GM23338 (cell line): ENCODE measurements at places on chromosomes 11 and 22. TPM values are rescaled to one million over a fixed set of nuclear protein-coding genes. Genes with fewer than 3 reads are reported as not detected.

Gene CRYBB2
- 0.26 TPM in 1 of 2 replicates, not detected in the other for polyA plus RNA-seq

Gene KRTAP5-11
- not detected in 2 replicates for polyA plus RNA-seq

Gene LGALS12
- polyA plus RNA-seq, result 0.57 and 1.2 TPM in 2 replicates

Gene DERL3
- polyA plus RNA-seq, result 16.6 and 19.5 TPM in 2 replicates

Gene DGCR6
- polyA plus RNA-seq, result 1.4 and 2.2 TPM in 2 replicates

Gene PIH1D2
- polyA plus RNA-seq, result 0.89 and 1.4 TPM in 2 replicates

Gene ST14
- polyA plus RNA-seq, result 7.9 and 8.3 TPM in 2 replicates

Gene TRIM48
- polyA plus RNA-seq, result not detected in 2 replicates

Gene HBE1
- not detected in 2 replicates for polyA plus RNA-seq

Gene FAM76B
- polyA plus RNA-seq, result 15.6 and 21.1 TPM in 2 replicates

Gene P4HA3
- 0.08 TPM in 1 of 2 replicates, not detected in the other for polyA plus RNA-seq

Gene CCDC85B
- 54.5 and 60.4 TPM in 2 replicates for polyA plus RNA-seq

Gene TPBGL
- polyA plus RNA-seq, result 0.08 and 0.40 TPM in 2 replicates

Gene TMPRSS13
- polyA plus RNA-seq, result 0.10 TPM in 1 of 2 replicates, not detected in the other

Gene DYNC2H1
- 22.5 and 23.3 TPM in 2 replicates for polyA plus RNA-seq

Gene RIMBP3C
- polyA plus RNA-seq, result 0.03 TPM in 1 of 2 replicates, not detected in the other
